Renal pelvis (tissue), 12 donors: ENCODE measurements at places on chromosomes 13 and 19. TPM values are rescaled to one million over a fixed set of nuclear protein-coding genes. Genes with fewer than 3 reads are reported as not detected.
A peak's percentile ranks its signal among the peaks of the same experiment; 100 is the strongest.

GRCh38 chr13:100644371-100644770 is 30.2 kb downstream of the TMTC4 start:
- peak; percentile 63 for DNase-seq

DNA sequence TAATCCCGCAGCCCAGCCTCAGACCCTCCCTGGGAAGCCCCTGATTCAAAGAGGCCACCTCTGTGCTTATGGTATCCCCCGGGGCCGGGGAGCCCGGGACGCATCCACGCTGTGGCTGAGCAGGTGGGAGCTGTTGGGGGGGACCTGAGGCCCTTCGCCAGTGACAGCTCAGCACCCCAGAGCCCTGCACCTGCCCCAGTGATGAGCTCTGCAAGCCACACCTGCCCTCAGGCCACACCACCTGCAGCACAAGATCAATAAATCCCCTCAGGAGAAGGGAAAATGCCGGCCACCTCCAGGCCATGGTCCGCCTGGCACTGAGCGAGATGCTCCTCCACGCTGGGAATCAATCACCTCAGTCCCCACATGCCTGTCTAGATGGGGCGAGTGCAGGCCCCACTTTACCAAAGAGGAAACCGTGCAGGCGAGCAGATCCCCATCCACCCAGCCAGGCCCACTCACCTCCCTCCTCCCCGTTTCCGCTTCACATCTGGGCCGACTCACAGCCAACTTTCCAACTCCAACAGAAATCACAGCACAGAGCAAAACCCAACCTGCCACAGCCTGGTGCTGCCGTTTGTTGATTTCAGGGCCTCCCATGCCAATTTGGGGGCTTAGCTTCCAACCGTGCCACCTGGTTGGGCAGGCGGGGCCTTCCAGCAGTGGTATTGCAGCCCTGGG is 12.8 kb downstream of the MOB3A start:
- DNase-seq: no peak

LAIR1 gene
- polyA plus RNA-seq: 4.3 TPM

DNA sequence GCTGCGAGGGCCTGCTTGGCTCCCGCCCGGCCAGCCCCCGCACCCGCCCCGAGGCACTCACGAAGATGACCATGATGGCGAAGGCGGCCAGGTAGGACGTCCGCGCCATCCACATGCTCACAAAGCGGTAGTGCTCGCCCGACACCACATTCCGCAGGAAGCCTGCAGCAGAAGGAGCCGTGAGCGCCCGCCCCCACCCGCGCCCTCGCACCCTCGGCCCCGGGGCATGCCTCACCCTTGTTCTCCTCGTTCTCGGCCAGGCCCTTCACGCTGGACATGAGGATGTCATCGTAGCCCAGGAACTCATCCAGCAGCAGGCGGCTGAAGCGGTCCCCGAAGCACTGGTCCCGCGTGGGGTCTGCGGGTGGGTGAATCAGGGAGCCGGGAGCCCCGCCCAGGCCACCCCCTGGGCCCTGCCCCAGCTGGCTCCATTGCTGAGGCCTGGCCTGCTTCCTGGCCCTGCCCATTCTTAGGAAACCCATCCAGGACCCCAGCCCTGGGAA is 9.0 kb downstream of the TMEM259 start:
- DNase-seq: no peak

IGFL1 gene
- polyA plus RNA-seq: not detected

DNA sequence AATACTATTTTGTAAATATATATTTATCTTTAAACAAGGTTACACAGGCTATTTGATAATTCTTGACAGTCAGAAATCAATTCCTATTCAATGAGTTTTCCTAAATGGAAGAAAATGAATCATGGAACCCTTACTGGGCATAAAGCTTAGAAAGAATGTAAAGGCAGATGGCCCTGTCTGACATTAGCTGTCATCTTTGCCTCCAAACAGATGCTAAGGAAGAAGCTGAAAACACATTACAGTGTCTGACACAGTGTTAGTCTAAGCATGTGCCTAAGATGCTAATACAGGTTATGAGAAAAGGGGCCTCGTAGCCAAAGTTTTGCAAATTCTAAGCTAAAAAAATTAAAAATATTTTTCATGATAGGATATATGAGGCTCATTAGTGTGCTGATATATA is 112.8 kb downstream of the ITGBL1 start:
- DNase-seq: no peak

- peak; percentile 70 for DNase-seq
These were observed 330.8 kb downstream of the DLEU7 start for GRCh38 chr13:50512474-50513299.
